ENCODE measurements at places on chromosomes 12 and 14.

DNA sequence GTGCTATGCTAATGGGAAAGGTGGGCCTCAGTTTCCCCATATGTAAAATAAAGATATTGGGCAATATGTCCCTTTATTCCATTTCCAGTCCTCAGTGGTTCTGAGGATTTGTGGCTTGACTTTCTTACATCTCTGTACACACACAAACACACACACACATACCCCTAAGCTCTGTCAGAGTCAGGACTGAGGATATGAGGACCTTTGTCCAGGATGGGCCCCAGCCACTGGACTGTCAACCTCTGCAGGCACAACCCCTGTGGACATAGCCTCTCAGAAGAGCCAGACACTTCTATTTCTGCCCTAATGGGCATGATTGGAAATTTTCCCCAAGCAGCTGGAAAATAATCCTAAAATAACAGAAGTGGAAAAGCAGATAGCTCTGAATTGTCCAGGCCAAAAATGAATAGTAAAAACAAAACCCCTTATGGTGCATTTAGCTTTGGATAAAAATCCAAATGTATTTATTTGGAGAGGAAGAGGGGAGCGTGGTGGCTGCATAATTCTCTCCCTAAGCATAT is 50.2 kb downstream of the RIN3 start:
- DNase-seq: no peak

DNA sequence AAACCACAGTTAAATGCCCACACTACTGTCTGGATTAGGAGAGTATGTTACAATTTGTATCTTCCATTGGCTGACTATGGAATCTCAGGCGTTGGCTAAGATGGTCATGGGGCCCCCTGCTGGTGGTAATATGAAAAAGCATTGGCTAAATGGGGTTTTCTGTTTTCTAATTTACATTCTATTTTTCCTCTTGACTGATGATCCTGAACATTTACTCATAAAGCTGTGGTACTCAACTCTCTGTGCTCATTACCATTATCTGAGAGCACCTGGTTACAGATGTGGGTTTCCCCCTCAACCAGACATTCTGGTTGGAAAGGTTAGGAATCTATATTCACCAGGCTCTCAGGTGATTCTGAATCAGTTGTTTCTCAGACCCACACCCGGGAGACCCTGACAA is 64.8 kb downstream of the WSCD2 start:
- DNase-seq: no peak

DNA sequence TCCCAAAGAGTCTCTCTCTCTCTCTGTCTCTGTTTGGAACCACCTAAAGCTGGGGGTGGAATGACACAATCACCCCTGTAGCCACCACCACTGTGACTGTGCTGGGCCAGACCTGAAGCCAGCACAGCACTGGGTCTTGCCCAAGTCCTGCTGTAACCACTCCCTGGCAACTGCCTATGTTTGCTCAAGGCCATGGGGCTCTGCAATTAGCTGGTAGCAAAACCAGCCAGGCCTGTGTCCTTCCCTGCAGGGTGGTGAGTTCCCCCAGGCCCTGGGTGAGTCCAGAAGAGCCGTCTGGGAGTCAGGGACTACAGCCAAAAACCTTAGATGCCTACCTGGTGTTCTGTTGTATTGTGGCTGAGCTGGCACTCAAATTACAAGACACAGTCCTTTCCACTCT is 50.8 kb downstream of the DGLUCY start:
- no peak for DNase-seq

- no peak for DNase-seq
Measured at GRCh38 chr14:71206766-71207371, 299.6 kb downstream of the PCNX1 start.

GRCh38 chr12:4006743-4007142 is 133.5 kb upstream of the PARP11 start:
- DNase-seq: no peak

- DNase-seq: no peak
Measured at GRCh38 chr12:109679501-109680263, 33.9 kb upstream of the FAM222A start.

- DNase-seq: no peak
Measured at GRCh38 chr12:62917926-62918325, 17.0 kb downstream of the PPM1H start.

DNA sequence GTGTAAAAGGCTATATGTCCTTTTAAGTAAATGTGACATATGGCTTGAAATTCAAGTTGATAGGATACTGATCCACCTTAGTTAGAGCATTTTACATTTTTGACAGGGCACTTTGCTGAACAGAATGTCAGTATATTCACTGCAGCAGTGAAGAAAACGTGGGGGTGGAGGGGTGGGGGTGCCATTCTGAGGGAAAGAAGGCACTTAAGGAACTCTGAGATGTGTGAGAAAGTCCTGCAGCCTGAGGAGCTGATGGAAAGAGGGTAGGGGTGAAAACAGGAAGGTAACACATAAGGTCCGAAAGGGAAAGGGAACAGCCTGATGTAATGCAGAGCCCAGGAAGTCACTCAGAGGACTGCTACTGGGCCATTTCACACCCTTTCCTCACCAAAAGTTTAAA is 265.5 kb upstream of the GRIP1 start:
- DNase-seq: no peak

GRCh38 chr12:80763874-80764273 is 47.2 kb downstream of the MYF5 start:
- no peak for DNase-seq

- DNase-seq: no peak
Measured at GRCh38 chr14:43003845-43004244, 1397.2 kb downstream of the LRFN5 start.

- no peak for DNase-seq
Measured at GRCh38 chr14:71049435-71050133, 142.3 kb downstream of the PCNX1 start.

- no peak for DNase-seq
Measured at GRCh38 chr12:85448031-85448430, 168.0 kb downstream of the ALX1 start.

GRCh38 chr12:6425590-6426531 is 18.9 kb upstream of the CD27 start:
- DNase-seq: no peak

GRCh38 chr12:104654665-104655609 is 198.2 kb downstream of the CHST11 start:
- DNase-seq: no peak

DNA sequence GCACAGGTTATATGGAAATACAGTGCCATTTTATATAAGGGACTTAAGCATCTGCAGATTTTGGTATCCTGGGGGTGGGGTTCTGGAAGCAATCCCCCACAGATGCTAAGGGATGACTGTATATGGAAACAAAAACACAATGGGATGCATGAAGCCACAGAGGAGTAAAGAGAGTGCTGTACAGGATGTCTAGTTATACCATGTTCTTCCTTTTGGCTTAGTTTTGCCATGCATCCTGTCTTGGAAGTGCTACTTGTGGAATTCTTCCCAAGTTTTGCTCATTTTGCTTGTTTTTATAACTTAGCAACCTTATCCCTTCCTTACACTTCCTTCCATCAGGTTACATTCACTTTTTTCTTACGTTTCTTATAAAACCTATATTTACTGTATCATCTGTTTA is 55.6 kb downstream of the TRMT5 start:
- DNase-seq: no peak

- no peak for DNase-seq
Measured at GRCh38 chr12:123115409-123116121, 35.3 kb downstream of the PITPNM2 start.

GRCh38 chr12:125492354-125493270 is 427.4 kb downstream of the AACS start:
- no peak for DNase-seq

DNA sequence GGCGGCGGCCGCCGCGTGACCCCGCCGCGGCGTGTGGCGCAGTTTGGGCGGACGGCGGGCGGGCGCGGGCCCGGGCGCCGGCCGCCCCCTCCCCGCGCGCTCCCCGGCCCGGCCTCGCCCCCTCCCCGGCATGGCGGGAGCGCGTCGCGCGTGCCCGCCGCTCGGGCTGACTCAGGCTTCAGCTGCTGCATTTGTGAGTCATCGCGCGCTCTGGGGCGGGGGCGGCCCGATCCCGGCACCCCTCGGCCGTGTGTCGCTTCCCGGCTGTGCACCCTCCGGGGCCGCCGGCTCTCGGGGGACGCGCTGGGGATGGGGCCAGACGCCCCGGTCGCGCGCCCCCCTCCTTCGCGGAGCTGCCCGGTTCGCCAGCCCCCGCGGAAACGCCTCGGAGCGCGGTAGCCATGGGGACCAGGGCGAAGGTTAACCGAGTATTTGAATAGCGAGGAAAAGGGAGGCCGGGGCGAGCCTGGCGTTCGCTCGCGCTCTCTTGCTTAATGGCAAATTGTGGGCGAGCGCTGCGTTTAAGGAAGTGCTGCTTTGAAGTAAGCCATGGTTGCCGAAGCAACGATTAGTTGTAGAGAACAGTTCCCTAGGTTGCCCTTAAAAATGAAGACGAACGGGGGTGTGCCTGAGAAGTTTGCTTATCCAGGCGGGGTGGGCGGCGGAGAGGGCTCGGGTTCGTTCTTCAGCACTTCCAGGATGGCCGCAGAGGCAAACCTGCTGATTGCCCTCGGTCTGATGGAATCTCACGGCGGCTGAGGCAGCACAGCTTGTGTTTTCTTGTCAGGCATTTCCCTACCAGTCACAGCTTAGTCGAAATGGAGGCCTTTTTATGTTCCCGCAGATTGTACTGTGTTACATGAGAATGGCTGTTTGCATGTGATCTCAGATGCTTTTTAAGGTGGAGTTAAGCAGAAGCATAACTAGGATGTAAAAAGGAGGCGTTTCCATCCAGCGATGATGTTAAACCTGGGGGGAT is 896 bp downstream of the EIF5 start:
- DNase-seq: peak; percentile 47

DNA sequence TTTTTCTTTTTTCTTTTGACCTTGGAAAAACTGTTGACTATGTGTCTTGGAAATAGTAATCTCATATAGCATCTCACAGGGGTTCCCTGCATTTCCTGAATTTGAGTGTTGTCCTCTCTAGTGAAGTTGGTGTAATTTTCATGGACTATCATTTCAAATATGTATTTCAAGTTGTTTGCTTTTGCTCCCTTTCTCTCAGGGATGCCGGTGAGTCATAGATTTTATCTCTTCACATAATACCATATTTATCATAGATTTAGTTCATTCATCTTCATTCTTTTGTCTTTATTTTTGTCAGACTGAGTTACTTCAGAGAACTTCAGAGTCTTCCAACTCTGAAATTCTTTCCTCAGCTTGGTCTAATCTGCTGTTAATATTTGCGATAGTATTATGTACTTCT is 1320.6 kb downstream of the LRFN5 start:
- no peak for DNase-seq

Data from stimulated activated CD4-positive, alpha-beta T cell treated with anti-CD3 and anti-CD28 coated beads, Interleukin-1b, Interleukin-23, amount 100 ng/mL, for 1 hour (primary cell).